GM23338 (cell line): ENCODE measurements at places on chromosomes 5 and 9.

DNA sequence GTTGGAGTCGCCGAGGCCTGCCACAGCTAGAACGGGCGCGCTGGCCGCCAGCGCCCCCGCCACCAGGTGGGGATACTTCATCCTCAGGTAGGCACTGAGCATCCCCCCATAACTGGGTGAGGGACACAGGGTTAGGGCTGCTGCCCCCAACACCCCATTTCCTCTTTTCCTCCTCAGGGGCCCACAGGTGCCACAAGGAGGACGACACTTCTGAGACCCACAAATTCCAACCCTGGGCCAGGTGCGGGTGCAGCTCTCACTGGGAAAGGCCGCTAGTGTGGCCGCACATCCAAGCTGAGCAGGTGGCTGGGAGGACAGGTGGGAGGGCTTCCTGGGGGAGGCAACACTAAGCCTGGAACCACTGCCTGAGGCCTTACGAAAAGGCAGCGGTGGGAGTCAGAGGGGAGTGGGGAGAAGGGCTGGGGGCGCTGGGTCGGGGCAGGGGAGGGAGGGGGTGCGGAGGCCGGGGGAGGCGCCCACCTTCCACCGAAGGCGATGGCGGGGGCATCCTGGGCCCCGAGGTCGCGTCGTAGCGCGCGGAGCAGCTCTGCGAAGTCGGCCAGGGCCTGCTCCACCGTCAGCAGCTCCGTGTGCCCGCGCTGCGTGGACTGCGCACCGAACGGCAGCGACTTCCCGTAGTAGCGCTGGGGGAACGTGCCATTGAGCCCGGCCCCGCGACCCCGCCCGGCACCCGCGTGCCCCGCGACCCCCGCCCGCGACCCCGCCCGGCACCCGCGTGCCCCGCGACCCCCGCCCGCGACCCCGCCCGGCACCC lies 961 bp downstream of the DPP7 start:
- DNase-seq = peak; percentile 51
- H3K4me3 ChIP-seq = peak overlapping the region; percentile 21; the same call in 1 of the 2 replicates
- no peak overlapping the region for H3K27ac ChIP-seq
- peaks cover 44% of the 10 kb centered on the region for H3K27me3 ChIP-seq
- H3K4me1 ChIP-seq = no peaks in the 10 kb centered on the region; the same call in 1 of the 2 replicates

GRCh38 chr5:177116631-177117373 lies 16.8 kb upstream of the NSD1 start:
- no peak overlapping the region for H3K4me3 ChIP-seq
- peak overlapping the region; percentile 51; the same call in 1 of the 2 replicates for H3K27ac ChIP-seq
- peak; percentile 96 for DNase-seq
- H3K27me3 ChIP-seq = 0 out of 2 replicates have a peak, but pooled peaks cover 3% of the 10 kb centered on the region

DNA sequence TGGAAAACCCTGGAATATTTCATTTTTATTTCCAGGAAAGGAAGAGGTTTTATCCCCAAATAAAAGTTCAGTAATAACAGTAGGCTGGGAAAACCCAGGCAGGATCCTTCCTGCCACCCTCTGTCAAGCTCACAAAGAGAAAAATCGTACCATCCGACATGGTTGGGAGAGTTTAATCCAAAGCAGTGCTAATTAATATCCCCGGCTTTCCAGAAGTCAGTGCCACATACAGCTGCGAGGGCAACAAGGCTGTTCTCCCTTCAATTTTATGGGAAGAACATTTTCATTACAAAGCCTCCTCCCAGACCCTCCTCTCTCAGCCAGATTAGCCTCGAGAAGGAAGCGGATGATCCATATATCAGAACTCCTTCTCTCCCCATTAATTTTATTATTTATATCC lies 95.5 kb downstream of the PAX5 start:
- no peak overlapping the region for H3K27ac ChIP-seq
- no peaks in the 10 kb centered on the region for H3K27me3 ChIP-seq
- H3K4me1 ChIP-seq = peaks cover 26% of the 10 kb centered on the region

DNA sequence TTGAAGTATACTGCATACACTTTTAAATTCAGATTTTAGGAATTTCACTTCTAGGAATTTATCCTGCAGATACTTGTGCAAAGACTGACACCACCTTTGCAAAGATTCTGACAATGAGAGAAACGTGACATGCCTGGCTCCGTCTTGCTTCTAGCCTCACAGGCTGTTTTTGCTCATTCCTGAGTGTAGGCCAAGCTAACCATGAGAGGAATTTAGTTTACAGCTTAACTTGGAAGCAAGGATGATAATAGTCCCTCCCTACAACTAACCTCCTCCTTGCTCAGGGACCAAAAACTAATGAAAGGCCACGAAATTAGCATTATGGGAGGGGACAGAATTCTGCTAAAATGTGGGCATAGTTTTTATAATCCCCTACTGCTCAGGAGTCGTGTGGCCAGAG lies 31.1 kb downstream of the C5orf22 start:
- no peaks in the 10 kb centered on the region for H3K27me3 ChIP-seq
- DNase-seq = no peak
- no peaks in the 10 kb centered on the region for H3K4me1 ChIP-seq
- H3K27ac ChIP-seq = no peak overlapping the region

DNA sequence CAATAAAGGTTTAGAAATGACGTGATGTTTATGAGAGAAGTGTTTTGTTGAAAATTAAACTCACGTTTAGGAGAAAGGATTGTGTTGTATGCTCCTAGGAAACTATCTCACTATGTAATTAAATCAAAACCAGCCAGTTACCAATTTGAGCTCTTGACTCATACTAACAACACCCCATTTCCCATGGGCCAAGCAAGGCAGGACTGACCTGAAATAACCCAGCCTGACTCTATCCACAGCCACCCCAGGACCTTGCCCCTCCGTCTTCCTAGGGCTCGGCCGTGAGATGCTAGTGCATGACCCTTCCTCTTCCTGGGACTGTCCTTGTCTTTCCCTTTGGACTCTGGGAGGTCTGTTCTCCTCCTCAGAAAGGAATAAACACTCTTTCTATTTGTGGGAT lies 16.4 kb downstream of the TLR4 start:
- no peaks in the 10 kb centered on the region for H3K36me3 ChIP-seq
- no peak overlapping the region for H3K27ac ChIP-seq
- no peak overlapping the region for H3K4me3 ChIP-seq

DNA sequence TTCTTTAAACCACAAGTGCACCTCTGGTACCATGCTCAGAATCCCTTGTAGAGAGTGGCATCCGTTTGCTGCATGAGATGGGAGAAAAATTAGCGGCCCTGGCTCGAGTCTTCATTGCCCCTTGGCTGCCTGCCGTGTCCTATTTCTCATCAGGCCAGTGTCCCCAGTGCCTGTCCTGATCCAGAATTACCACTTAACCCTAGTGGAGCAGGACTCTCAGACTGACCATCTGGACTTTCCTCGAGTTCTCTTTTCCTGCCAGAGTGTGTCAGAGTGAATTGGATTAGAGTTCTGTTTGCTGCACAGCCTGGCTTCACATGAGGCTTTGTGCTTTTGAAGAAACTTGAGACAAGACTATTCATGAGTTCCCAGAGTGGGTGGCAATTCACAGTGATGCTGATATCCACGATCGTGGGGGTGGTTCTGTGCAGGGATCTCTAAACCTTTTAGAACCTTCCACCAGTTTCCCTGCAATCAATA lies 92.6 kb downstream of the C9orf152 start:
- H3K4me3 ChIP-seq = no peak overlapping the region
- no peaks in the 10 kb centered on the region for H3K36me3 ChIP-seq
- no peaks in the 10 kb centered on the region for H3K27me3 ChIP-seq
- peaks cover 49% of the 10 kb centered on the region for H3K4me1 ChIP-seq
- peak overlapping the region; percentile 74 for H3K27ac ChIP-seq

DNA sequence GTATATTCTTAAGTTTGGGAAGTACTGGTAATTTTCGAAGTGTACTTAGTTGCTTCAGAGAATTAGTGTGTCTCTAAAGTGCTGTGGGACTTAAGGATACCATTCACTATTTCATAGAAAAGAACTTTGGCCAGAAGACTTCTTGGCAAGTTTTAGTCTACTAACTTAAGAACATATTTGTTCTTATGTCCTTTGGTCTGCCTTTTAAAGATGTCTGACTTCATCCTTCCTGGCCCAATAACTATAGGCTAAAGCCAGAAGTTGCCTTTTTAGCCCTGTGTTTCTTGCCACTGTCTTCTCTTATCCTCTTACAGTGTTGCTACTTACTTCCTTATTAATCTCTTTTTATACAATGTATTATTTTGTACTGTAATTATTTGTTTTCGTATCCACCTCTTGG lies 6.3 kb downstream of the RBM27 start:
- no peaks in the 10 kb centered on the region for H3K36me3 ChIP-seq
- no peaks in the 10 kb centered on the region for H3K27me3 ChIP-seq
- no peaks in the 10 kb centered on the region for H3K4me1 ChIP-seq
- no peak for DNase-seq
- no peak overlapping the region for H3K27ac ChIP-seq

DNA sequence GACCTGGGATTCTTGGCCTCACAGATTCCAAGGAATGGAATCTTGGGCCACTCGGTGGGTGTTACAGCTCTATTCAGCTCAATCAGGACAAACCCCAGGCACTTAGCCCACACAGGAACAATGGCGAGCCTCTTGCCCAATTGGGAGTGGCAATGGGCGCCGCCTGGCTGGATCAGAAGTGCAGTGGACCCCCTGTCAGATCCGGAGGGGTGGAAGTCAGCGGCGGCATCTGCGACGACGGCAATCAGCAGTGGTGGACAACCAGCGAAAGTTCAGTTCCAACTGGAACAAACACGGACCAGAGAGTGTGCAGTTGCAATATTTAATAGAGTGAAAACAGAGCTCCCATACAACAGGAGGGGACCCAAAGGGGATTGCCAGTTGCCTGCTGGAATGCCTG lies 378.3 kb downstream of the CDH9 start:
- no peaks in the 10 kb centered on the region for H3K4me1 ChIP-seq
- no peak overlapping the region for H3K27ac ChIP-seq
- H3K36me3 ChIP-seq = no peaks in the 10 kb centered on the region
- no peak overlapping the region for H3K4me3 ChIP-seq
- H3K27me3 ChIP-seq = no peaks in the 10 kb centered on the region
- DNase-seq = no peak

- peaks cover 69% of the 10 kb centered on the region for H3K36me3 ChIP-seq
- H3K4me1 ChIP-seq = peaks cover 5% of the 10 kb centered on the region; the same call in 1 of the 2 replicates
- DNase-seq = peak; percentile 27
- 0 out of 2 replicates have a peak overlapping the region, but pooled peaks have one; percentile 8 for H3K27ac ChIP-seq
- H3K27me3 ChIP-seq = no peaks in the 10 kb centered on the region
- no peak overlapping the region for H3K4me3 ChIP-seq
These were observed 26.5 kb downstream of the DDX46 start for GRCh38 chr5:134784946-134785620.

DNA sequence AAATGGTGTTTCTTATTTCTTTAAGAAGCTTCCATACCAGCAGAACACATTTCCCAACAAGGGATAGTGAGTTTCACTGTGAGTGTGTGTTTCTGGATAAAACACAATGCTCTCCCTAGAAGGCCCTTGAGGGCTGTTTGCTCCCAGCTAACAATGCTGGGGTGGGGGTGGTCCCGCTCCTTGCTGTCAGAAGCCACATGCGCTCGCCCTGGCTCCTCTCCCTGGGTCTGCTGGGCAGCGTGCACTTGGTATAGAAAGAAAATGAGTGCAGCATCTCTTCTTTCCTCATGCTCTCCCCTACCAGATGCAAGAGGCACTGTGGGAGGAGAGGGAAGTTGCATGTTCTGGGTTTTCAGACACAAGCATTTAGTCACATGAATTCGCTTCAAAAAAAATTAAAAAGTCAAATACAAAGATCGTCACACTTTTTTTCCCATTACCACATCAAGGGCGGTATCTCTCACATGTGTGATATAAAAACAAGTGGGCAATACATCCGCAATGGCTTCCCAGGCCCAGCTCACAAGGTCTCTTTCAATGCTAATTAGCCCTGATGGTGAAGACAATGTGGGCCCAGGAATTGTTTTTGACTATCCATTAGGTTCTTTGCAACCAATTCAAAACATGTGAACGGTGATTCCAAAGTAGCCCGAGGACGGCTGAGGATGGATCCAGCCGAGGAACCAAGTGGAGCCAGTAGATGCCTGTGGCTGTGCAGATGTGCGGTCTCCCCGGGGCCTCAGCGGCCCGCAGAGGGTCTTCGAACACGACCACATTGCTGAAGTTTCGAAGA lies 603.6 kb downstream of the IRX1 start:
- no peak overlapping the region for H3K4me3 ChIP-seq
- peaks cover 43% of the 10 kb centered on the region for H3K4me1 ChIP-seq
- H3K27me3 ChIP-seq = no peaks in the 10 kb centered on the region
- no peaks in the 10 kb centered on the region for H3K36me3 ChIP-seq
- peak; percentile 34 for DNase-seq

GRCh38 chr5:118565335-118565971 lies 422.9 kb downstream of the DTWD2 start:
- no peak overlapping the region for H3K4me3 ChIP-seq
- no peaks in the 10 kb centered on the region for H3K27me3 ChIP-seq
- H3K36me3 ChIP-seq = no peaks in the 10 kb centered on the region
- no peak for DNase-seq
- H3K4me1 ChIP-seq = no peaks in the 10 kb centered on the region
- no peak overlapping the region for H3K27ac ChIP-seq

DNA sequence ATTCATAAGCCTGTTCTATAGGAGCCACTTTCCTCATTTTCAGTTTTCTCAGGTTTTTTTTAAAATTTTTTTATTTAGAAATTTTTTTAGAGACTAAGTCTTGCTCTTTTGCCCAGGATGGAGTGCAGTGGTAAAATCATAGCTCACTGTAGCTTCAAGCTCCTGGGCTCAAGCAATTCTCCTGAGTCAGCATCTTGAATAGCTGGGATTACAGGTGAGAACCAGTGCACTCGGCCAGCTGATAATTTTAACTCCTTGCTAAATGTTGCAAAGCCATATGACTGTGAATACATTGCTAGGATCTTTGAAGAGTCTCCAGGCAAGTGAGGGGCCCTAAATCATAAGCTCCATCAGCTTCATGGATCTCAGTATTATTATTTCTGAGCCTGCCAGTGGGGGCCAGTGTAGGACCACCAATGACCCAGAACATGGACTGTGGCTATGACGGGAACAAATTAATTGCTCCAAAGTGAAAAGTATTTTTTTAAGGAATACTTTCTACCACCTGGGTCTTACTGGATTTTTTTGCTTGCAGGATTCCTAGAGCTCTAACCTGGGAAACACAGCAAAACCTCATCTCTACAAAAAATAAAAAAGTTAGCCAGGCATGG lies 5.7 kb upstream of the GAPVD1 start:
- H3K4me1 ChIP-seq = no peaks in the 10 kb centered on the region
- no peaks in the 10 kb centered on the region for H3K27me3 ChIP-seq
- no peak overlapping the region for H3K27ac ChIP-seq
- no peaks in the 10 kb centered on the region for H3K36me3 ChIP-seq
- no peak overlapping the region for H3K4me3 ChIP-seq

DNA sequence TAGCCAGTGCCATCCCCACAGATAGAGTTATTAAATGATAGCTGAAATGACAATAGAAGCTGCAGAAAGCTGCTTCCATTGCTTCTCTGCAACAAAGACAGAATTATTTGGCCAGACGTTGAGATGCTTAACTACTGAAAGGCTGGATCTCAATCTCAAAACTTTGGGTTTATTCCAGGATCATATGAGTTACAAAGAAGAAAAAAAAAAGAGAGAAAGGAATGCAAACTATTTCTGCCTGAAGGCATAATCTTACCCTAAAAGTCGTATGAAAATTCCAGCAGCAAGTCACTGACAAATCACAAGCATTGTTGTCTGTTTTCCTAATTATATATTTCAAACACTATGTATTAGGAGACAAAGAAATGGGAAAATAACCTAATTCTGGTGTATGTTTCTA lies 12.8 kb upstream of the TYRP1 start:
- H3K4me3 ChIP-seq = no peak overlapping the region
- peak overlapping the region; percentile 7 for H3K27ac ChIP-seq
- DNase-seq = peak; percentile 67
- H3K27me3 ChIP-seq = no peaks in the 10 kb centered on the region
- no peaks in the 10 kb centered on the region for H3K36me3 ChIP-seq

- no peaks in the 10 kb centered on the region for H3K36me3 ChIP-seq
- H3K4me3 ChIP-seq = no peak overlapping the region
These were observed 178.5 kb downstream of the C9orf152 start for GRCh38 chr9:110029429-110029955.

GRCh38 chr5:39057734-39058133 lies 16.5 kb downstream of the RICTOR start:
- H3K27ac ChIP-seq = no peak overlapping the region
- H3K27me3 ChIP-seq = no peaks in the 10 kb centered on the region
- H3K4me3 ChIP-seq = no peak overlapping the region
- DNase-seq = no peak
- peaks cover 12% of the 10 kb centered on the region for H3K4me1 ChIP-seq
